Hematopoietic multipotent progenitor cell treated with erythropoietin and hydrocortisone succinate and interleukin-3 and kit ligand, for 6 days (in vitro differentiated cells): ENCODE measurements at places on chromosomes 4 and X.

DNA sequence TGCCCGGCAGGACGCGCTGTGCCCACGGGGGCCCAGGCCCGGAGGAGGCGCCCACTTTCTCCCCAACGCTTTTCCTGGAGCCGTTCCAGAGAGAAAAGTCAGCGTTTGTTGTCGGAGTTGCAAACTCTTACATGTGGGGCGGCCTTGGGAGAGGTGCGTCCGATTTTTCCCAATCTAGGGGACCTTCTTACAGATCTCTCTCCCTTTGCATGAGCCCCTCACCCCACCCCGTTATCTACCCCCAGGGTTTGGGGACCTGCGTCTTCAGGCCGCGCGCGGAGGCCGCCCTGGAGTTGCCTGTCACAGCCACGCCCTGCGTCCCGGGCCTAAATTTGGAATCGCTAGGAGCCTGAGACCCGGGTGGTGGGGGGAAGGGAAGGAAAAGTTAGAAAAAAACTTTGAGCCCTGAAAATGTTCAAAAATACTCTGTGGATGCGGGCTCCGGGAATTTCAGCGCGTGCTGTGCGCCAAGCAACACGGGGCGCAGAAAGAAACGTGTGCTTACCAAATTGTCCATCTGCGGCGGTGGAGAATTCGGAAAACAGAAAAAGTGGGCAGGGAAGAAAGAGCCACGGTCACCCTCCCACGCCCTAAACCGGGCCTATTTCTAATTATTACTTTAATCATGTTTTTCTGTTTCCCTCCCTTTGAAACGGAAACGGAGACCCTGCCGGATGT lies 587 bp downstream of the CD99 start:
- peak; percentile 66 for DNase-seq

- DNase-seq, result no peak
Observed at GRCh38 chrX:1009771-1010170, 202.7 kb downstream of the CRLF2 start.

GRCh38 chr4:3469386-3470243 lies 6.5 kb downstream of the DOK7 start:
- no peak for DNase-seq

DNA sequence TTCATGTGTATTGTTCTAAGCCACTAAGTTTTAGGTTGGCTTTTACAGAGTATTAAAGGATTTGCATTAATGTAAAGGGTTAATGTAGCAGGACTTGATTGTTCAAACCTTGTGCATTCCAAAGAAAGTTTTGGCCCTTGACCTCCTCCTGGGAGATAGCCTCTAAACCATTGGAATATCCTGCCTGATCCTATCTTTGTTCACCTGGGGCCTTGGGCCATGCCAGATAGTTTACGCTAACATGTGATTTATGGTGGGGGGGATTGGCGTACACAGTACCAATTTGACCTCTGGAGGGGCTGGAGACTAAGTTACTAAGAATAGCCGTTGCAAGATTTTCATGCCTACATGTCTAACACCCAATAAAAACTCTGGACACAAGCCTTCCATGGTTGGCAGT lies 1002.7 kb upstream of the PABPC4L start:
- DNase-seq, result no peak

DNA sequence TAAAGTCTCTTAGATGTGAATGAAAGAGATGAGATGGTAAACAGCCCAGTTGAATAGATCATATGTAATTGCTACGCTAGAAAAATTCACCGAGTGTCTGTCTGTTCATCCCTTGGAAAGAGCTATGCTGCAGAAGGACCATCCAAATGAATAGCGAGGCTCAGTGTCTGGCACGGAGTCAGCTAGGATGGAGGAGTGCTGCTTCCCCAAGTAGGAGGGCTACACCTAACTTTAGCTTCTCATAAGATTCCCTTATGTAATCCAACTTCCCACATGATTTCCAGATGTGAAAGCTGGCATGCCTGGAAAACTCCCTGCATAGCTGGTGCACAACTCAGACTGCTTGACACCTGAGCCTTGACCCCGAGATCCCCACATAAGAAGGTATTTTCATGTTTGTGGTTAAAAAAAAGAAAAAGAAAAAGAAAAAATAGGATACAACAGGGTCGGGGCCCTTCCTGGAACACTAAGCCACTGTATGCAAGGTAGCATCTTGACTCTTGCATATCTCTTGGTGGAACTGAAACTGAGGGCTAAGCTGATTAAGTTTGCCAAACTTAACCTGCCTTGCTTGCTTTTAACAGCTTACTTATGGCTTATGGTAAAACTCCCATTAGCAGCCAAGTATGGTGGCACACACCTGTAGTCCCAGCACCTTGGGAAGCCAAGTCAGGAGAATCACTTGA lies 82.3 kb downstream of the FREM3 start:
- no peak for DNase-seq

DNA sequence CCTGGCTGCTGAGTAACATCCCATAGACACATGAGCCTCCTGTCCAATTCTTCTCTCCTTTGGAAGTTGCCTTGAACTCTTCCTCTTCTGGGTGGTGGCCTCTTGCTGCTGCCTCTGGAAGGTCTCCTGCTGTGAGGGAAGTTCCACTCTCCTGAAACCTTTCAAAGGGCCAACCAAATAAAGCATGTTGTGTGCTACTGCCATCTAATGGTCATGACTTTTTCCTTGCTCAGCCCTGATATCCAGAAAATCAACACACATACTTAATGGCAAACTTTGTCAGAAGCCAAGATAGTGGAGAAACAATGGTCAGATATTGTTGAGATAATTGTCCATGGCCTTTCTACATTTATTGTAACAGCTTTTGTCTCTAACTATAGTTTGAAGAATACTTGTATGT lies 19.1 kb upstream of the ZXDA start:
- peak; percentile 42 for DNase-seq

- DNase-seq, result no peak
Observed at GRCh38 chr4:143148521-143148920, 36.2 kb upstream of the USP38 start.

DNA sequence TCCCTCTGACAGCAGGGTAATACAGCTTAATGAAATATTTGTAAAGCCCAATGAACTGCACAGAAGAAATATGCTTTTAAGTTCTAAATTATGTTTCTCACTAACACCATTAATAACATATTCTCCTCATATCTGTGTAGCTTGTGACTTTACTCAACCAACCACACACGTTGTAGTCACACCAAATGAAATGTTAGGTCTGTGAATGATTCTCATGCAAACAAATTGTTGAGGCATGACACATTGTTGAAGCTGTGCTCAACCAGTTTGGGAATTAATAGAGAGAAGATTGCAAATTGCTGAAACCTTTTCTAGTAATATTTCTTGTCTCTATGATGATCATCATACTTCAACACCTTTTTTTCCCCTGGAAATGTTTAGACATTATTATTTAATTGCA lies 645.9 kb downstream of the PCDH7 start:
- no peak for DNase-seq

DNA sequence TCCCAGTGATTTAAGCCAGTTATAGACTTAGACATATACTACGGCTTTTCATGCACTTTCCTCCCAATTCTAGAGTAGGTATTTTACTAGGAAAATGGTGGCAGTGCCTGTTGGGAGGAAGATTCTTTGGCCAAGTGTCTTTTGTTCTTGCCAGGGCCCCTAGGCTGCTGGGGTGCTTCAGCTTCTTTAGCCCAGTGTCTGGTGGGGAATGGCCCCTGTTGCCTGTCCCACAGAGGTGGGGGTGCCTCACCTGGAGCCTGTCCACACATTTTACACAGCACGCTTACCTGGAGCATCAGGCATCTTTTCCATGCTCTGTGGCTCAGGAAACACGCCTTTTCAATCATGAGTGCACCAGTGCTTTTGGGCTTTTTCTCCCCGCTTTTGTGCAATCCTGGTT lies 33.2 kb upstream of the MSANTD1 start:
- DNase-seq, result no peak

- no peak for DNase-seq
Observed at GRCh38 chr4:19497705-19498104, 754.0 kb upstream of the SLIT2 start.

DNA sequence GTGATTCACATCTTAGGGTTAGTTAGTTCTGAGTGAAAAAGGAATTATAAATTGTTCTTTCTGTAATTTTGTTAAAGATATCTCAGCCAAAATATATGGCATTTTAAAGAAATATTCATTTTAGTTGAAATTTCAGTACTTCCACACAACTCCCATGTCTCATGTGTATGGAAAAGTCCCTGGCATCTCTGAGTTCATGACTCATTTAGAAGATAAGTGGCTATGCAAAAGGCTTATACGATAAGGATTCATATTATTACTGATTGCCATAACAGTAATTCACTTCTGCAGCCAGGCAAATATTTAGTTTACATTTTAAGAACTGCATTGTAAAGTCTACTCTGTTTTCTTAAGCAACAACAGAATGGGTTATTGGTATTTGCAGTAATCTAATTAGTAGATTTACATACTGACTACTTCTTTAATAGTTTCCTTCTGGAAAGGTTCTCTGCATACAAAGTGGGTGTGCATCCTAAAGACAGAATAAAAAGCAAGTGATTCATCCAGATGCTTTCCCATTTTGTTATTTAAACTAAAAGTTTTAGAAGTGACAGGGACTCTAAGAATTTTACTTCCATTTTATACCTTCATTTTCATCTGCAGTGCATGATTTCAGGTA lies 682.4 kb upstream of the PABPC4L start:
- DNase-seq, result no peak

DNA sequence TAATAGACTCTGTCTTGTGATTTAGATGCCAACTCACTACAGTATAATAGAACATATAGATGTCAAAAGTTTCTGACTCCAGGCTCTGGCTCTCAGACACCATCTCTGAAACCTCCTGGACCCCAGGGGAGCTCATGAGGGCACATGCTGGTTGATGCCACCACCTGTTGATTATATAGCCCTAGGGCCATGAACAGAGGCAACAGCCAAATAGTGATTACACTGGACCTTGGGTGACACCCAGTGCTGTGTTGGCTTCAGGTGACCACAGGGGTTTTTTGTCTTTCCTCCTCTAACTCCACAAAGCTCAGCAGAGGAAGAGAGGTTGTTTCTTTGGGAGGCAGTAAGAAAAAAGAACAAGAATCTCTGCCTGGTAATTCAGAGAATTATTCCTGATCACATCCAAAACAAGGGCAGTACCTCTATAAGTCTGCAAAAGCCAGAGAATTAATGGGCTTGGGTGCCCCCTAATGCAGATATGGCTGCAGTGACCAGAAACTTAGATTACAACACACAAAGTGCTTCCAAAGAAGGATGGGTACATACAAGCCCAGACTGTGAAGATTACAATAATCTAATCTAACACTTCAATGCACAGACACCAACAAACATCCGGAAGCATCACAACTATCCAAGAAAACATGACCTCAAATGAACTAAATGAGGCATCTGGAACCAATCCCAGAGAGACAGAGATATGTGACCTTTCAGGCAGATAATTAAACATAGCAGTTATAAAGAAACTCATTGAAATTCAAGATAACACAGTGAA lies 1920.6 kb downstream of the ARAP2 start:
- DNase-seq, result no peak

DNA sequence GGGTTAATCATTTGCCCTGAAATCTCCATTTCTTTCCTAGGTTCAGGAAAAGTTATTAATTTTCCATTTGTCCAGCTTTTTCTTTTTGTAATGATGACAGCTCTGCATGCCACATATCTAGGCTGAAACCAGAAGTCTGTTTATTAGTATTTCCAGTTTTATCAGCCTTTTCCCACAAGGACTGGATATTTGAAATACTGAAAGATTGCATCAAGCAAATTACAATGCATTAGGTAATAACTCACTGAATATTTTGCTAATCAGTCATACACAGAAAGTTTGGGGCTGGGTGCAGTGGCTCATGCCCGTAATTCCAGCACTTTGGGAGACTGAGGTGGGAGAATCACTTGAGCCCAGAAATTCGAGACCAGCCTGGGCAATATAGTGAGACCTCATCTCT lies 21.5 kb downstream of the SLC9A7 start:
- DNase-seq, result no peak

GRCh38 chrX:102714994-102715393 lies 2.7 kb downstream of the GPRASP2 start:
- DNase-seq, result no peak

DNA sequence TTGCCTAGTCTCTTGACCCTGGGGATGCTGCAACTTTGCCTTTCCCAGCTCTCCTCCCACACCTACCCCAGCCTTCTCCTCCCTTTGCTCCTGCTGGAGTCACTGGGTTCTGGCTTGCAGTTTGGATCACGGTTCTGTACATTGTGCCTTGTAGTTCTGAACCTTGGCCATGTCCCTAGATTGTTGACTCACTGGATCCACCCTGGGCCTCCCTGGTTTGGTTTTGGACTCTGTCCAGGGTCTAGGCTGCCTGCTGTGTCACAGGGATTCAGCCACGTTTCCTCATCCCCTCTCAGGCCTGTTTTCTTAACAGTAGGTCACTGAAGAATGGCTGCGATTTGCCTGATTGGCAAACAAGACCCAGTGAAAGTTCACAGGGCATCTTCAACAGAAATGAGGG lies 11.5 kb upstream of the GABRE start:
- no peak for DNase-seq

- no peak for DNase-seq
Observed at GRCh38 chr4:147207911-147208310, 262.2 kb upstream of the TTC29 start.

DNA sequence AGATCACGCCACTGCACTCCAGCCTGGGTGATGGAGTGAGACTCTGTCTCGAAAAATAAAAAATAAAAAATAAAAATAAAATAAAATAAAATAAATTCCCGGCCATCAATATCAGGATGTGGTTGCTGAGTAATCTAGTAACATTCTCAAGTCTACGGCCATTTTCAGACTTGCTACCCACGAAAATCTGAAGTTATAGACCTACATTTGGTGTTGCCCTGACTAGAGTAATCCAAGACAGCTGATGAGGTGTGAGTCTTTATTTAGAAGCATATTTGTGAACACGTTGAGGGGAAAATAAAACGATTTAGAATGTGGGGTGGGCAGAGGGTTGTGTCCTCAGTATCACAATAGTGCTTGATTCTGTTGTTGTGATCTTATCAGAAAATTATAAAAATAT lies 130.2 kb upstream of the MID1 start:
- no peak for DNase-seq

- DNase-seq, result peak; percentile 35
Observed at GRCh38 chrX:15790769-15791290, 546 bp downstream of the ZRSR2 start.

GRCh38 chrX:47854474-47854873 lies 17.8 kb downstream of the ZNF81 start:
- peak; percentile 60 for DNase-seq

GRCh38 chrX:153862369-153863250 lies 23.4 kb downstream of the L1CAM start:
- no peak for DNase-seq

- DNase-seq, result no peak
Observed at GRCh38 chr4:39450618-39451017, 8.1 kb downstream of the RPL9 start.

DNA sequence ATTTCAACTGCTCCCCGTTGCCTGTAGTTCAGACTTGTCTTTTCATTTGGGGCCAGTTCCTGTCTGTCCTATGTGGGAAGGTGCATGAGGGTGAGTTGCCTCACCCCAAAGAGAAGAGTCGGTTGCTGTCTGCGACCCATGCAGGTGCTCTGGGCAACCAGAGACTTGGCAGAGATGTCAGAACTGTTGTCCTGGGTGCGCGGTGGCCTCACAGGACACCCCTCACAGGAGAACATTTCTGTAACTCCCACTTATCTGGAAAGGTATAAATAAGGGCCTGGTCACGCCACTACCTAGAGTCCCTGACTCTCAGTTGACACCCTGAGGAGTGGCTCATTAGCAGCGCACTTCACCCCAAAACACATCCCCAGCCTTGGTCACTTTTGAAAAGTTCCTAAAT lies 9.7 kb upstream of the NAT8L start:
- no peak for DNase-seq
